RPMI8226 (cell line): ENCODE measurements at places on chromosomes 3 and 15.

- DNase-seq = peak; percentile 43
These were observed 12.9 kb downstream of the PCYT1A start for GRCh38 chr3:196274585-196274984.

GRCh38 chr3:105785803-105786202 is 83.0 kb downstream of the CBLB start:
- DNase-seq = no peak

GRCh38 chr3:194814878-194815357 is 129.2 kb downstream of the FAM43A start:
- DNase-seq = no peak

- DNase-seq = no peak
These were observed 51.6 kb upstream of the ABHD17C start for GRCh38 chr15:80643431-80643951.

DNA sequence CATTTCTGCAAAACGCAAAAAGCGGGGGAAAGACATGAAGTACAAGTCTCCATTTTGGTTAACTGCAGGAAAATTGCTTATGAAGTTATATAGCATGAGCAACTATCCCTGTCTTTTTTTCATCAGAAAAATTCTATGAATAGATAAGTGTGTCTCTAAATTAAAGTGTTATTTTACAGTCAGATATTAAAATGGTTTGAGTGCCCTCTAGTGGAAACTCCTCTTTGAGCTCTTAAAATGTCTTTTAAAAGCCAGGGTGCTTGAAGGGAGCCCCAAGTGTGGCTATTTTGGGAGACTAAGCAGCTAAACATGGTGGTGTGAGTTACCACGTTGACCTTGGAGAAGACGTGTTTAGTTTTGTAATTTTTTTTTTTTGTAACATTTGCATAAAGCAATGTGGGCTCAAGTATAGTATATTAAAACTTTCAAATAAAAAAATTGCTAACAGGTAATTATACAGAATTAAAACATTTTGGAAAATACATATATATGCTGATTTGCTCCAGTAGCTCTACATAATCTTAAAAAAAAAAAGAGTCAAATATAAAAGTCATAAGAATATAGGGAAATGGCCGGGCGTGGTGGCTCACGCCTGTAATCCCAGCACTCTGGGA is 77.2 kb downstream of the PPP2R3A start:
- peak; percentile 60 for DNase-seq
